Inflammatory macrophage (primary cell): ENCODE measurements at places on chromosomes 7 and 10.

DNA sequence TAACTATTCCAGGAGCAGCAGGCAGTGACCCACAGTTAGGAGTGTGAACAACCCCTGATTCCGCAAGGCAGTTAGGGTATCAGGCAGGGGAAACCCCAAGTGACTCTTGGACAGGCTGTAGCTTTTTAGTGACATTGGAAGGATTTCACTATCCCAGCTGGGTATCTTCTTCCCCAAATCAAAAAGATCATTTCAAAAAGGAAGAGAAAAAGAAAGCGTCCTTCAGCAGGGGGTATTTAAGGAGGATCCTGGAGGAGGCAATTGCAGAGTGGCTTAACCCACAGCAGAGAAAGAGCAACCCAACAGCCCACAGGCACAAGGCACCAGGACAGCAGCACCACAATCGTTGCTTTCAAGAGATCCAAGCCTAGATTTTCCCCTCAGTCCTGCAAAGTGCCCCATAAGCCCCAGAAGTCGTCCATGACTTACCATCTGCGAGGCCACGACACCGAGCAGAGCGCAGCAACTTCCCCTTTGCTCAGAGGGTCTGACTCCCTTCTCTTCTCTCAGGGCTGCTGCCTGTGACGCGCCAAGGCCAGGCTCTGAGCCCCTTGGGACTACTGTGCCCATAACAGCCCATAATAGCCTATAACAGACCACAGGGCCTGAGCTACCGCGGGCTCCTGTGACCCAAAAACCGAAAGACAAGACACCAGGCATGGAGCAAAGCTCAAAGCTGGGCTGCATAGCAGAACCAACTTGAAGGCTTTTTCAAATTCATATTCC, 19.8 kb downstream of the PIK3AP1 start:
- peak; percentile 61 for DNase-seq

- peak; percentile 28 for DNase-seq
Measured at GRCh38 chr10:70838270-70838805, 22.6 kb downstream of the SGPL1 start.

DNA sequence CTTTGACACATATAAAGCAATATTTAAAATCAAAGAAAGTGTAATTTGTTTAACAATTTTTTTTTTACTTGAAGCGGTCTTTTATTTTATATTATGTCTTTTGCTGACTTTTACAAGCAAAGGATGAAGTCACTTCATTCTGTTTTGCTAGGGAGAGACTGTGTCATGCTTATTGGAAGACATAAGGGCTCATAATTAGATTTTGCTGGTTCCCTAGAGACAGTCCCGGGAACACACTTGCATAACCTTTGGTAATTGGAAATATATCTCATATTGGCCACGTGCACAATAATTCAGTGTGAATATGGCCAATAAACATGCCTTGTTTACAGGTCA, 448 bp upstream of the NET1 start:
- DNase-seq, result no peak

DNA sequence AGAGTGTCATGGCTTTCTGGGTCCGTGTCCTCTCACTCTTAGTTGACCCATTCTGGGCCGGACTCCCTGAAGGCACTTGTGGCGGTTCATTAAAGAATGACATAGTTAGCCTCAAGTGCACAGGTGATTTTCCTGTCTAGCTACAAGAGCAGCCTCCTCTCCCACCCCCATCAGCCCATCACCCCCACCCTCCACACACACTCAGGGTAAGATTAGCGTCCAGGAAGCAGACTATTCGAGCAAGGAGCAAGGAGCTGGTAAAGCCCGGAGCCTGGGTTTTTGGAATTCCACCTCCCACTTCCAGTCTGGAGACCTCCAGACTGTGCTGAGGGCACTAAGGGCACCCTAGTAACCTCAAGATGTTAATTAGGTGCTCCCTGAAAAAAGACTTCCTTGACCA, 39.5 kb downstream of the TACR2 start:
- DNase-seq, result no peak

DNA sequence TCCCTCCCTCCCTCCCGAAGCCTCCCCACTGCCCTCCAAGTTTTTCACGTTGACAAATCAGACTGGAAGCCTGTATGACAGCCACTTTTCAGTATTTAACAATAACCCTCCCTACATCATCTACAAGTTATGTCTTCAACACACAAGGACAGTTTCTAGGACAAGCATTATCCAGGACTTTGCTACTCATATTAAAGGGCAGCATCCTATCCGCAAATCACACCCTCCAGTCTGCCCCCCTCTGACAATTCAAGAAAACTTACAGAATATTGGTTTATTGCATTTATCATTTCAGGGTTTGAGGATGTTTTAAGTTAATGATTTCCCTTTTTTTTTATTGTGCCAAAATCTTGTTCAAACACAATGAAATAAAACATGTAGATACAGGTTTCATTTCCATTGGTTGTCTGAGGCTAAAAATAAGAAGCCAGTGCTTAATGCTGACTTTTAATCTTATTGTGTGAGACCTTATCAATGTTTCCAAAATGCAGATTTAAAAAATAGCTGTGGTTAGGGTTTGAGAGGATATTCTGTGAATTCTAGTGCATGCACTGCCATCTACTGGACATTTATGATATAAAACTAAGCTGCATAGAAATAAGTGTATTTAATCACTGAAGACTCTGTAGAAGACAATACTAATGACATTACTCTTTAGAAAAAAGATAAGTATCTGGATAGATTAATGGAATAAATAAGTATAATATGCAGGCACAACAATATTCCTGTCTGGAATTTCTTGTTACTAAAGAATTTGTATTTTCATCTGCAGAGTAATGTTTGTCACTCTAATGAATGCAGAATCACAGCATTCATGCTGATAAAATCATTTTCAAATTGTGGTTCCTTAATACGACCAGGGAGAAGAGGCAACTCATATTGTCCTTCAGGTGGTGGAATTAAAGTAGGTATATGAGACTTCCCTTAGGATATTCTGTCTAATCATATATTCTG, 64.1 kb downstream of the CAV1 start:
- DNase-seq, result peak; percentile 58

DNA sequence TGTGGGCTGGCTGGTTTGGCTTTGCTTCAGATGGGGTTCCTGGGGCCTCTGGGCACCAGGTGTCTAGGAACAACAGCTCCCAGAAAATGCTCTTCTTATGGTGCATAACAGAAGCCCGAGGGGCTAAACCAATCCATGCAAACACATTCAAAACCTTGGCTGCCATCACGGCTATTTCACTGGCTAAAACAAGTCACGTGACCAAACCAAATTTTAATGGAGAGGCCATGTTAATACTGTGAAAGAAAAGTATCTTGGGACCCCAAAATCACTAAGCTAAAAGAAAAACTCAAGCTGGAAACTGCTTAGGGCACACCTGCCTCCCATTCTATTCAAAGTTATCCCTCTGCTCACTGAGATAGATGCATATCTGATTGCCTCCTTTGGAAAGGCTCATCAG, 19.1 kb upstream of the KCNK18 start:
- DNase-seq, result no peak

- DNase-seq, result peak; percentile 43
Measured at GRCh38 chr10:124066126-124066700, 27.2 kb downstream of the CHST15 start.

GRCh38 chr7:73969991-73970390, 58.0 kb upstream of the ELN start:
- no peak for DNase-seq

DNA sequence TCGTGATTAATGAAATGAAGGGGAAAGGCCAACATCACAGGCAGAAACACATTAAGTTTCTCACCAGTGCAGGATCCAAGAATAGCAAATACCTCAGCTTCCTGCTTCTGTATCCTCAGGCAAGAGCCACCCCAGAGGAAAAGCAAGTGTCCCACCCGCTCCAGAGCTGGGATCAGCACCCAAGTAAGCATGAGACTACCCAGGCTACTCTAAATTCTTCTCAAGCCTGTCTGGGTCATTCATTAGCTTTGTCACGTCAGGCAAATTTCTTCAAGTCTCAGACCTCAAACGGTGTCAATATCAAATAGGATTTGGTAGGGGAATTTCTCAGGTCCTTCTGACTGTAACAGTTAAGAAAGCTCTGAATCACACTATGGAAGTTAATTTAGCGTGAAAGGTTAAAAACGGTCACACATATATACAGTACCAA, 59.0 kb downstream of the GNA12 start:
- DNase-seq, result no peak

DNA sequence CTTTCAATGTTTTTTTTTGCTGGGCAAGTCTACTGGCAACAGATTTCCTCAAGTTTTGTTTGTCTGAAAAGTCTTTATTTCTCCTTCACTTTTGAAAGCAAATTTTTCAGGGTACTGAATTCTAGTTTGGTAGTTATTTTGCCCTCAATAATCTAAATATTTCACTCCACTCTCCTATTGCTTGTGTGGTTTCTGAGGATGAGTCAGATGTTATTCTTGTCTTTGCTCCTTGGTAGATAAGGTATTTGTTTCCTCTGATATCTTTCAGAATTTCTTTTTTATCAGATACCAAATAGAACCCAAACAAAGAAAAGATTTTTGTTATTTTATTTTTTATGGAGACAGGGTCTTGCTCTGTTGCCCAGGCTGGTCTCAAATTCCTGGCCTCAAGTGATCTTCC, 99.2 kb upstream of the MALRD1 start:
- DNase-seq, result no peak

- DNase-seq, result no peak
Measured at GRCh38 chr10:14378387-14378960, 47.8 kb upstream of the FRMD4A start.

- no peak for DNase-seq
Measured at GRCh38 chr10:57830877-57831560, 436.7 kb downstream of the IPMK start.

- no peak for DNase-seq
Measured at GRCh38 chr10:107585630-107586029, 421.1 kb upstream of the SORCS1 start.

DNA sequence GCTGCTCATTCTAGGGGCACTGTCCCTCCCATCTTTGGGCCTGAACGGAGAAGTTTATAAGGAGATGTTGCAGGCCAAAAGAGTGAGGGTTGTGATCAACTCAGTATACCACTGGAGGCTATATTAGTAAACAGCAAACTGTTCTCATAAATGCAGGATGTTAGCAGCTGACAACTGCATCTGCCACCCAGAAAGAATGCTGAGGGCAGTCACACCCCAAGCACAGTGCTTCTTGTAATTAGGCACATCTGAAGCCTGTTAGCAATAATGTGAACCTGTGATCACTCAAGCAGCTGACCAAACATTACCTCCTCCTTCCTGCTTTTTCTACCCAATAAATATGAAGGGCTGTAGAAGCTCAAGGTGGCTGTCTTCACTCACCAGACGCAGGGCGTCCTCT, 38.4 kb upstream of the ZNF138 start:
- DNase-seq, result no peak

- no peak for DNase-seq
Measured at GRCh38 chr10:122362621-122363020, 11.9 kb upstream of the PLEKHA1 start.

DNA sequence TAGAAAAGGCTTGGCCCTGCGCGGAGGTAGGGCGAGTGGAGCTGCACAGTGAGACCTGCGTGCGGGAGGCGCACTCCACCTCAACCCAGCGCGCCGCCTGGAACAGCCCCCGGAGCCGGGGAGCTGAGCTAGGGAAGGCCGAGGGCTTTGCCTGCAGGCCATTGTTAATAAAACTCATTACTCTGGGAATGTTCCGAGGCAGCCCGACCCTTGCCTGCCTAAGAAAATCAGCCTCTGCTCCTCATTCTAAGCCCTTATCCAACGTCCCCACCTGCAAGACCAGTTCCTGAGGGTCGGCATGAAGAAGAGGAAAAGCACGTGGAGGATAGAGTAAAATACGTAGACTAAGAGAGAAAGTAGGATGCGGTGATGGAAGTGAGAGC, 55.3 kb downstream of the C7orf25 start:
- DNase-seq, result no peak

DNA sequence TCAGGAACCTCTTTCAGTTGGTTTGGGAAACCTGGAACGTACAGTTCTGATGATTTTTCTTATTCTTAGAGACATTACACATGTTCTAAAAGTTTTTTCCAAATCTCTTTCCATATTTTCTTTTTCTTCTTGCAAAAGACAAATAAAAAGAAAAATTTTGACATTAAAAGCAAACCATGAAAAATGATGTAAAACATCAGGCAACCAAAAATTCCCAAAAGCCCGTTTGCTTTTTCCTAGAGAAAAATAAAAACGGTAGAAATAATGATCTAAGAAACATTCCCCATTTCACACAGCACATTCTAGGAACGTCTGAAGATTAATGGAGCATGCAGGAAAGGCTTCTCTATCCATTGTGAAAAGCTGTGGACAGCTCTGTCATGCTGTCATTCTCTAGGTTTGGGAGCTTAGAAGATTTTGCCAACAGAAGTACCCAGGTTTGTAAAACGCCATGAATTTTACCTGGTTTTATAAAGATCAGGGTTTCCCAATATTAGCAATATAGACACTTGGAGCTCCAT, 11.2 kb upstream of the PRTFDC1 start:
- DNase-seq, result no peak

DNA sequence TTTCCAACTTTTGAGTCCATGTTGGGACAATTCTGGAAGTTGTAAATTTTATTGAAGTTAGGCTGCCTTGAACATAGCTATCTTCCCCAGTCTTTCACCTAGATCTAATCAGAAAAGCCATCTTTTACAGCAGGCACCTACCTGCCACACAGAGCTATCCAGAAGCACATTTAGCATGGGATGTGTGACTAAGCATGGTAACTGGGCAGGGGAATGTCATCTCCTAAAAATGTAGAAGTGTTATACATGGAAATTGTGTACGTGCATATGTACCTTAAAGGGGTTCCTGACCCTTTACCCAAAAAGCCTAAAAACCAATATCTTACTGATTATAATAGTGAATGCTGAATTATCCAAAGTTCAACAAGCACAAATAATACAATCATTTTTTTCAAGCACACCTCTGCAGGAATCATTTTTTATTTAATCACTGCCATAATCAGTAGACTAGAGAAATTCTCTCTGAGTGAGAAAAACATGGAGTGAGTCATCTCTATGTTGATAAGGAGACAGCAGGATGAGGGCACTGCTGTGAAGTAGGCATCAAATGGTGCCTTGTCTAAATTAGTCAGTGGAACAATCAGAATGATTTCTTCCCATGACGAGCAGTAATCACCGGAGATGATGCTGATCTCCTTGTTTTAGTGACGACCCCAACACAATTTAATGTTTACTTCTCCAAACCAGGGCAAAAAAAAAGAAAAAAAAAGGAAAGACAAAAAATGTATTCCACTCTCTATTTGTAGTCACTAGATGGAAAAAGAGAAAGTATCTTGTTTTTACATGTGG, 75.9 kb downstream of the SORBS1 start:
- DNase-seq, result no peak

- DNase-seq, result no peak
Measured at GRCh38 chr7:74355091-74355490, 65.9 kb downstream of the CLIP2 start.

GRCh38 chr10:104520653-104521052, 120.4 kb upstream of the SORCS3 start:
- DNase-seq, result no peak

GRCh38 chr7:141317033-141317585, 234.1 kb upstream of the AGK start:
- no peak for DNase-seq

- no peak for DNase-seq
Measured at GRCh38 chr10:104318810-104319741, 19.2 kb downstream of the ITPRIP start.

- DNase-seq, result no peak
Measured at GRCh38 chr10:128254476-128254875, 128.3 kb upstream of the MKI67 start.

GRCh38 chr7:17934094-17934493, 6.2 kb downstream of the SNX13 start:
- no peak for DNase-seq
